Stomach (tissue), 19 donors: ENCODE measurements at places on chromosomes 13 and 19. TPM values are rescaled to one million over a fixed set of nuclear protein-coding genes. Genes with fewer than 3 reads are reported as not detected.

CYP2A7 gene
- total RNA-seq: not detected

ZNF154 gene
- not detected for total RNA-seq

ZIM2 gene
- total RNA-seq: 4.1 TPM

ERICH6B gene
- not detected for total RNA-seq

GRCh38 chr13:94177041-94177440 lies 302.4 kb downstream of the DCT start:
- H3K36me3 ChIP-seq: no peaks in the 10 kb centered on the region
- no peaks in the 10 kb centered on the region for H3K4me1 ChIP-seq
- H3K4me3 ChIP-seq: no peak overlapping the region
- H3K27me3 ChIP-seq: no peaks in the 10 kb centered on the region

- DNase-seq: no peak
- no peak overlapping the region for H3K27ac ChIP-seq
- H3K4me1 ChIP-seq: no peaks in the 10 kb centered on the region
- no peaks in the 10 kb centered on the region for H3K36me3 ChIP-seq
- no peak overlapping the region for H3K4me3 ChIP-seq
- no peaks in the 10 kb centered on the region for H3K27me3 ChIP-seq
These were observed 44.9 kb upstream of the PEG3 start for GRCh38 chr19:56885173-56885985.

DNA sequence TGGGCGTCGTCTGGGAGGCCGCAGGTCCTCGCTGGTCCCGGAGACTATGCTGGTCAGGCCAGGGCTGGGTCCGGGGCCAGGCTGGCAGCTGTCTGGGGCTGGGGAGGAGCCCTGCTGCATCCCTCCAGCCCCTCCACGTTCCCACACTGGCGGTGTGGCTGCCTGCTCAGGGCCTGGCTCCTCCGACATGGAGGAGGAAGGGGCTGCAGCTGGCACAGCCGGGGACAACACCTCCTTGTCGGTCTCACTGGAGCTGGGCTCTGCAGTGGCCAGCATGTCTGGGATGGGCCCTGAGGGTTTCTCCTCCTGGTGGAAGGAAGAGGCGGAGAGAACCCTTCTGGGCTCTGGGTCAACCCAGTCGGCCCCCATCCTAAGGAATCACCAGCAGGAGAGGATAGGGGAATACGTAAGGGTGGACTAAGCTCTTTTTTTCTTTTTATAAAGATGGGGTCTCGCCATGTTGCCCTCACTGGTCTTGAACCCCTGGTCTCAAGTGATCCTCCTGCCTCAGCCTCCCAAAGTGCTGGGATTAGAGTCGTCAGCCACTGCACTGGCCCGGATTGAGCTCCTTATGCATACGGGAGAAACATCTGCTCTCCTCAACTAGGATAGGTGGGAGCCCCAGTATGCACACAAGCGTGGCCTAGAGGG lies 806 bp downstream of the ZNF414 start:
- H3K27ac ChIP-seq: peak overlapping the region; percentile 100
- H3K4me3 ChIP-seq: peak overlapping the region; percentile 57
- no peaks in the 10 kb centered on the region for H3K27me3 ChIP-seq
- peaks cover 57% of the 10 kb centered on the region for H3K4me1 ChIP-seq
- peaks cover 24% of the 10 kb centered on the region for H3K36me3 ChIP-seq

- no peak overlapping the region for H3K4me3 ChIP-seq
- H3K27ac ChIP-seq: no peak overlapping the region
- no peaks in the 10 kb centered on the region for H3K4me1 ChIP-seq
- H3K36me3 ChIP-seq: peaks cover 9% of the 10 kb centered on the region
- H3K27me3 ChIP-seq: no peaks in the 10 kb centered on the region
These were observed 134.7 kb downstream of the MIPEP start for GRCh38 chr13:23754506-23754905.

- no peaks in the 10 kb centered on the region for H3K27me3 ChIP-seq
- no peak for DNase-seq
- no peaks in the 10 kb centered on the region for H3K36me3 ChIP-seq
These were observed 184.6 kb downstream of the GPC6 start for GRCh38 chr13:93411186-93411680.

DNA sequence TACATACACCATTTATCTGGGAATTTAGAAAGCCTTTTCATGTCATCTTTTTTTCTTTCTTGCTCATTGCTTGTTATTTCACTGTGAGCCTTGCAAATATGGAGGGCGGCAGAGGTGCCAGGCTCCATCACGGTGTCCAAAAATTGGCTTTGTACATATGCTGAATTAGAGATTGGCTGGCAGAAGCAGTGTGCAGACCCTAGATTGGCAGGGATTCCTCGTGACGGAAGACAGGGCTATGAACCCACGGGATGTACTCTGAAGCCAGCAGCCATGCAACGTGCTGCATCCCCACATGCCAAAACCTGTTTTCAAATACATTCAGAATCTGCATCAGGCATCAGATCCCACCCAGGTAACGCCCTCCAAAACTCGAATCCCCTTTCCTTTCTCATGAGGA lies 142.8 kb downstream of the ZIC5 start:
- H3K4me1 ChIP-seq: no peaks in the 10 kb centered on the region
- DNase-seq: no peak
- no peaks in the 10 kb centered on the region for H3K27me3 ChIP-seq
- H3K36me3 ChIP-seq: no peaks in the 10 kb centered on the region
- no peak overlapping the region for H3K4me3 ChIP-seq

DNA sequence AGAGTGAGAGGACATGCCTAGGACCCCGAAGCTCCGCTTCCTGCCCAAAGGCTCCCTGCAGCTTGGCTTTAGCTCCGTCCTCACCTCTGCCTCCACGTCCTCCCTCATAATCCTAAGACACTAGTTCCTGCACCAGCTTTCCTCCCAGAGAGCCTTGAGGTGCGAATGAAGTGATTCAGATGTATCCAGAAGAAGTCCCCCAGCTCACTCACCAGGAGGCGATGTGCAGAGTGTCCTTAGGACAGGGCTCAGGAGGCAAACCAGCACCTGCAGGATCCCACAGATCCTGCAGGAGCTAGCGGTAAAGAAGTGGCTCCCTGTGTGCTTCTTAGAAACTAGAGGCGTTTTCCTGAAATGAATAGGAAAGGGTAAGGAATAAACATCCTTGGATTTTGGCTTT lies 109.7 kb downstream of the HSPH1 start:
- no peak overlapping the region for H3K27ac ChIP-seq
- no peaks in the 10 kb centered on the region for H3K36me3 ChIP-seq
- H3K4me3 ChIP-seq: no peak overlapping the region
- peaks cover 6% of the 10 kb centered on the region for H3K27me3 ChIP-seq
- H3K4me1 ChIP-seq: no peaks in the 10 kb centered on the region

- H3K36me3 ChIP-seq: no peaks in the 10 kb centered on the region
- no peak overlapping the region for H3K27ac ChIP-seq
- peaks cover 24% of the 10 kb centered on the region for H3K27me3 ChIP-seq
- peak; percentile 88 for DNase-seq
These were observed 4.3 kb upstream of the RLN3 start for GRCh38 chr19:14023404-14024235.

- DNase-seq: no peak
- no peaks in the 10 kb centered on the region for H3K27me3 ChIP-seq
- no peaks in the 10 kb centered on the region for H3K4me1 ChIP-seq
- no peak overlapping the region for H3K27ac ChIP-seq
- H3K4me3 ChIP-seq: no peak overlapping the region
- no peaks in the 10 kb centered on the region for H3K36me3 ChIP-seq
These were observed 68.7 kb downstream of the ING1 start for GRCh38 chr13:110782185-110782584.

- no peak for DNase-seq
- no peaks in the 10 kb centered on the region for H3K36me3 ChIP-seq
- peaks cover 46% of the 10 kb centered on the region for H3K4me1 ChIP-seq
- H3K4me3 ChIP-seq: no peak overlapping the region
These were observed 23.4 kb downstream of the CEBPG start for GRCh38 chr19:33396701-33397535.
